Substantia nigra (tissue), 51 donors: ENCODE measurements at places on chromosomes 13 and 19.

DNA sequence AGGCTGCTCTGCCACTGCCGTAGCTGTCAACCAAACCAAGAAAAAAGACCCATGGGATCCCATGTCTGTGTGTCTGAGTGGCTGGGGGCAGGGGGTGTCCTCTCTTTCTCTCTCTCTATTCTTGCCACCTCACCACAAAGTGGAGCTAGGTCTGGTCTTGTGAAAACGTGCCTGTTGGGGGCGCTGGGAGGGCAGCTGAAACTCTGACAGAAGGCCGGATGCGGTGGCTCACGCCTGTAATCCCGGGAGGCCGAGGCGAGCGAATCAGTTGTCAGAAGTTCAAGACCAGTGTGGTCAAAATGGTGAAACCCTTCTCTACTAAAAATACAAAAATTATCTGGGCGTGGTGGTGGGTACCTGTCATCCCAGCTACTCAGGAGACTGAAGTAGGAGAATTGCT lies 29.2 kb downstream of the ZNF146 start:
- DNase-seq, result no peak

GRCh38 chr13:99652141-99652540 lies 150.9 kb downstream of the TM9SF2 start:
- no peak for DNase-seq

- no peak for DNase-seq
Measured at GRCh38 chr13:46297361-46297811, 85.7 kb downstream of the LRRC63 start.

DNA sequence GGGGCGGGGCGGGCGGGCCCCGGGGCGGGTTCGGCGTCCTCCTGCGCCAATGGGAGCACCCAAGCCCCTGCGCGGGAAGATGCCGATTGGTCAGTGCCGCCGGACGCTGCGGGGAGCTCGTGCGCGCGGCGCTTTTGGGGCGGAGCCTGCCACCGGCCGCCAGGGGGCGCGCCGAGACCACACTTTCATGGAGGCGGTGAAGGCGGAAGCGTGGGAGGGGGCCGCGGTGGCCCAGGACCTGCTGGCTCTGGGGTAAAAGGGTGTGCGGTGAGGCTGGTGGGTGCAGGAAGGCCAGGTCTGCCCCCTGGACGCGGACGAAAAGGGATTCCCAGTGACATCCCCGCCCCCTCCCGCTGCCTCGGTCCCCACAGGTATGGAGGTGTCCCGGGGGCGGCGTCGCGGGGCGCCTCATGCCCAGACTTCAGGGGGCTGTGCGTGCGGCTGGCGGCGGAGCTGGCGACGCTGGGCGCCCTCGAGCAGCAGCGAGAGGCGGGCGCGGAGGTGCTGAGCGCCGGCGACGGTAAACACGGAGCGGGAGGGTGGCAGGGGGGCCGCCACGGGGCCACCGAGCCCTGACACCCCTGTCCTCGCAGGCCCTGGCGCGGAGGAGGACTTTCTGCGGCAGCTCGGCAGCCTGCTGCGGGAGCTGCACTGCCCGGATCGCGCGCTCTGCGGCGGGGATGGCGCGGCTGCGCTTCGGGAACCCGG lies at the start of gene FAM98C:
TSS of gene FAM98C (plus strand) at position 127 of the 708 bp plus-strand sequence. CDS start at position 188, 61 bp downstream.
- peak; percentile 91 for DNase-seq

- no peak for DNase-seq
Measured at GRCh38 chr13:60328073-60328472, 68.9 kb upstream of the TDRD3 start.

DNA sequence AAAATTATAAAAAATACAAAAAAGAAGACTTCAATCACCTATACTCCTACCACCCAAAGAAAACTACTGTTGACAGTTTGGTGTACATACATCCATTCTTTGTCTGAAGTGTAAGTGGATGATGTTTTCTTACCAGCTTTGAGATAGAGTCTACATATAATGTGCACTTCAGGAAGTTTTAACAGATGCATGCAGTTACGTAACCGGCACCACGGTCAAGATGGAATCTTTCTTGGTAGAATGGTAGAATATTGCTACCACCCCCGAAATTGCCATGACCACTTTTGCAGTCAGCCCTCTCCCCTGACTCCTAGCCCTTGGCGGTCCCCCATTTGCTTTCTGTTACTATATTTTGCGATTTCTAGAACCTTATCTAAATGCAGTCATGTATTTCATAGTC lies 1.4 kb downstream of the CUL4A start:
- no peak for DNase-seq

DNA sequence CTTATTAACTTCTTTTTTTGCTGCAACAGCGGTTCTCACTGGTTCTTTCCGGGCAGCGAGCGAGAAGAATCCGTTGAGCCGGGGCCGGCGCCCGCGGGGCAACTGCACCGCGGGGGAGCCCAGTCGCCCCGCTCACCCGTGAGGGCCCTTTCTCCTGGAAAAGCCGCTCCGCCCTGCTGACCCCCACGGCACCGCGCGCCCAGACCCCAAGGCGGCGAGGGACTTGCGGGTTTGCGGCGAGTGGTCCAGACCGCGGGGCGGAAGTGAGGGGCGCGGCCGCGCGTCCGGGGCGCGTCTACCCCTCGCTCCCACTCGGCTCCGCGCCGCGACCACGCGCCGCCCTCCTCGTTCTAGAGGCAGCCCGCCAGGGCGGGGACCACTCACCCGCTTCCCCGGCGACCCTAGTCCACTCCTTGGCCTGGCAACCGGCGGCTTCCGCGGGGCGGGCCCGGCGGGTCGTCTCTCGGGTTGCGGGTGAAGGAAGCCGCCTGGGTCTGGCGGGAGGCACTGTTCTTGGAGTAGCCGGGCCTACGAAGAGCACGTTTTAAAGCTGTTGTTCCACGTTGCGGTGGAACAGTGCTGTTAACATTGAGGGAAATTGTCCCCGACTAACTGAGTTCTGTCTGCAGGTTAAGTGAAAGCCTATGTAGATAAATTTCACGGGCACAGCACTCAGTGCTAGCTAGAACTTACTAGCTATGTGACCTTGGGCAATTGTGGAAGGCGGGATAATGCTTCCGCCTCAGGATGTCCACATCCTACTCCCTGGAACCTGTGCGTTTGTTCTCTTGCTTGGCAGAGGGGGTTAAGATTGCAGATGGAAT lies at the start of gene NEK3:
TSS of gene NEK3 (minus strand) at position 439 of the 824 bp plus-strand sequence. CDS start 3,406 bp downstream, outside the sequence.
- DNase-seq, result peak; percentile 57

GRCh38 chr13:77975358-77976042 lies 56.9 kb upstream of the EDNRB start:
- DNase-seq, result no peak

- no peak for DNase-seq
Measured at GRCh38 chr13:23985839-23986238, 88.5 kb upstream of the C1QTNF9B start.

DNA sequence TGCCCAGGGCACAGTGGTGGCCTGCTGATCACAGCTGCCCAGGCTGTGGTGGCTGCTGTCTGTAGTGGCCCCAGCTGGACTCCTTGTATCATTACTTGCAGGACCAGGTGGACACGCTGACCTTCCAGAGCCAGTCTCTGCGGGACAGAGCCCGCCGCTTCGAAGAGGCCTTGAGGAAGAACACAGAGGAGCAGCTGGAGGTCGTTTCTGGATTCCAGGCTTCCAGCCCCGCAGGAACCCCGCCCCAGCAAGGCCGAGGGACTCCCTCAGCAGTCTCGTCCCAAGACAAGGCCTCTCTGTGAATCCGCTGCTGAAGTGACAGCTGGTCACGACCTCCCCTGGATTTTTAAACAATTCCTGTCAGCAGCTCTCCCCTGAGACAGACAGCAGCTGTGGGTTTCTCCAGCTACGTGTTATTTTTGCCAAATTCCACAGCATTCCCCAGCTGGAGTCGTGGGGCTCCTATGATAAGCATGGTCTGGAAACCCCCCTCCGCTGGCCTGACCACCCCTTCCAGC lies 98.3 kb downstream of the SLC7A1 start:
- DNase-seq, result no peak

DNA sequence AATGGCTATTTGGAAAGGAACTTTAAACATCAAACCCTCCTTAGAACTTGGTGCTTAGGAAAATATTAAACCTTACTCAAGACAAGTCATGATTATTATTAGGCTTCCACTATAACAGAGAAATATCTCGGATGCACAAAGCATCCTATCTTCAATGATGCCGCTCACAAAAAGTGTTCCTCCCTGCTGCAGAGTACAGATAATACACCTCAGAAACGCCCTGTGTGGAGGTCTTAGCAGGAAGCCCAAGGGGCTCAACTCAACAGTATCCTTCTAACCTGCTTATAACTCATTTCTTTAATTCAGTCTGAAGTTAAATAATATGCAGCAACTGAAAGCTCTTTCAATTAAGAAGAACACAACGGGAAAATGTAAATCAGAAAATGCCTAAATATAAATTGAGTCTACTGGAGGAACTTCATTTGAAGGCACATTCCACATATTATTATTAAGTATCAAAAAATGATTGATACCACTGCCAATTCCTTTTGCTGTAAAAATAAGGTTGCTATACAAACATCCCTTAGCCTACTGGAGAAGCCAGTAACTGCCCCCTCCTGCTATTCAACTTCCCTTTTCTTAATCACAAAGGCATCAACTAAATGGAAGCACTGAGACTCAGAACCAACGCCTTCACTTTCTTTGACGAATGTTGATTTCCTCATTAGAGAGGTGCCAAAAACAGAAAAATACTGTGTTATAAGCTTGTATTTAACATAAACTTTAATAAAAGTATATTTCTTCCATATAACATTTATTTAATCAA lies 12.0 kb downstream of the ELF1 start:
- no peak for DNase-seq

DNA sequence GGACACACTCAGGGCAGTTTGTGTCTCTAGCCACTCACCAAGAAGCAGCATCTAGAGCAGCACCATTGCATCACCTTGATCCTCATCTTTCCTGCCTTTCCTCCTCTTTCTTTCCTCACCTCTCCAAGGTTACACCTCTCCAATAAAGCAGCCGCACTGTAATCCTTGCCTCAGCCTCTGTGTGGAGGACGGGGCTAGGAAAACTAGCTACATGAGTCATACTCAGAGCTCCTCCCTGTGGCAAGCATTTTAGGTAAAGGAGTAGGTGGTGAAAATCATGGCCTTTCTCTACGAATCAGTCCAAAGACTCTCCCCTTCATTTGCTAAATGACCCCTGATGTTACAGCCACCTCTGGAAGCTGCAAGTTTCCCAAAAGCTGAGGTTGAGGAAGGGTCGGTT lies 108.9 kb downstream of the DNAJC15 start:
- DNase-seq, result no peak

DNA sequence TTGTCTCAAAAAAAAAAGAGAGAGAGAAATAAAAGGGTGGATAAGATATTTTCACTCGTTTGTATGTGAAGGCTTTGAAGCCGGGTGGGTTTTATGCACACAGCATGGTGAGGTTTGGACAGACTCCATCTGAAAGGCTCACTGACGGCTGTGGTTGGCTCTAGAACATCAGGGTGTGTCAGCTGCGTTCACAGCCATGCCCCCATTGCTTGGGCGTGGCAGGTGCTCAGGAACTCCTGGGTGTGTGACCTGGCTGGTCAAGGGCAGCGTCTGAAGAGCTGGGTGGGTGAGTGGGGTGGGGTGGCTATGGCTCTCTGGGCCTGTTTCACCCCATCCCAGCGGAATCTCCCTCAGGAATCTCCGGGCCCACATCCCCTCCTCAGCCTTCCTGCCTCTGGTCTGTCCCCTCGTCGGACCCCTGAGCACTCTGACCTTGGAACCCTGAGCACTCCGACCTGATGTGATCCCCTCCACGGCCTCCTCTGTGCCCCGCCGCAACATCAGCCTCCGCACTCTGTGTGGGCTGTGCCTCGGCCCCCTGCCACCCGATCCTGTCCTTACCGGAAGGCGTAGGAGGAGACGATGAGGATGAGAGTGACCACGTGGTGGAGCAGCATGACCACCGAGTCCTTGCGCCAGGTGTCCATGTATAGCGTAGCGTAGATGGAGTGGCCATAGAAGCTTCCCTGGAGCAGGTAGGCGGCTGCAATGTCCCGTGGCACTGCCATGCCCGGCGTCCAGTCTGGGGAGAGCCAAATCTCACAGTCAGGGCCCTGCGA lies 12.2 kb downstream of the CERS1 start:
- DNase-seq, result no peak

DNA sequence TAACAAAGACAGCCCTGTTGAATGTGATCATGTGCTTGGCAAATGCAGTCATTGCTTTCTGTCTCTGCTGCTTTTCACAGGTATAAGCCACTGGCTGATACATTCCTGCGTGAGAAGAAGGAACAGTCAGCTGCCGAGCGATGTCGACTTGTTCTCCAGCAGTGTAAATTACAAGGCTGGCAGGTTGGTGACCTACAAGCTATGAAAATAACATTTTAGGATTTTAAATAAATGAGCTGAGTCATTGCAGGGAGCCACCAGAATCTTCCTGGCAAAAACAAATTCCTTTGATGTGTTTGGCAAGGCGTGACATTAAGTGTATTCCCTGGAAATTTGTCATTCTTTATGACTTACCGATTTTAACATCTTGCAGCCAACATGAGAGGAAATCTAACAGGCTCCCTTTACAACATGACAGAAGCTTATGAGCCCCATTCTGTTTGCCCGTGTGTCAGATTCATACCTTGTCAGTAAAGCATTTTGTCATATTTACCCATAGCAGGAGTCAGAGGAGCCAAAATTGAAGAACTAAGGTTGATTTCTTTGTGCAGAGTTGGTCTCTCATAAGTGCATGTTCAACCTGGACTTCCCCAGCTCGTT lies 471.4 kb downstream of the MYO16 start:
- no peak for DNase-seq

DNA sequence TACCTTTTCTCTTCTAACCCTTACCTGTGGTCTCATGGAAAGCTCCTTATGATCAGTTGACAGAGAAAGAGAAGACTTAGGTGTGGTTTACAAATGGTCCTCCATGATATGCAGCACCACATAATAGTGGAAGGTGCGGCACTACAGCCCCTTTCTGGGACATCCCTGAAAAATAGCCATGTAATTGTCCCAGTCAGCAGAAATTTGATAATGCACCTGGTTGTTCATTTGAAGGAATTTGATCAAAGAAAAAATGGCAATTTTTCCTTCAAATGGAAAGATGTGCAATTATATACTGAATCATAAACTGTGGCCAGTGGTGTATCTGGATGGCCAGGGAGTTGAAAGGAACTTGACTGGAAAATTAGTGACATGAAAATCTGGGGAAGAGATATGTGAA lies 293.6 kb upstream of the PCDH20 start:
- no peak for DNase-seq

- DNase-seq, result no peak
Measured at GRCh38 chr19:2978166-2978767, 903 bp downstream of the TLE6 start.

DNA sequence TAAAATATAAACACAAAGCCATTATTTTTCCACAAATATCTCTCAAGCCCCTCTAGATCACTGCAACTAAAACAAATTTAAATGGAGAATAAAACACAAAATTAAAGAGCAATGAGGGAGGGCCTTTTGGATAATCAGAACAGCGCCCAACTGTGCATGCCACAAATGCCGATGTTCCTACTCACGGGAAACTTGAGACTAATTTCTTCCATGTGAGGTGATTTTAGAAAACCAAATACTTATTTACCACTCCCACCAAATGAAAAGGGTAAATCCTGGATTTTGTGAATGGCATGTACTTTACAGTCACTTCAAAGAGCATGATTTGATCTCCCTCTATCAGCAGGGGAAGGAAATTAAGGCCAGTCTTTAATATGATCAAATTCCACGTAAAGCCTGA lies 74.8 kb downstream of the SLC7A1 start:
- no peak for DNase-seq
